ENCODE measurements at places on chromosomes 1 and 21. TPM values are rescaled to one million over a fixed set of nuclear protein-coding genes. Genes with fewer than 3 reads are reported as not detected.

Gene LAMC1
- 100 TPM for total RNA-seq

Gene HENMT1
- total RNA-seq = 1.1 TPM

Gene OR2L13
- not detected for total RNA-seq

Gene PRDM16
- total RNA-seq = 12.8 TPM

Gene ERICH3
- not detected for total RNA-seq

Gene AMPD2
- total RNA-seq = 11.9 TPM

Gene TCHHL1
- not detected for total RNA-seq

Gene ANKRD34A
- total RNA-seq = 0.62 TPM

Gene LMX1A
- 0.14 TPM for total RNA-seq

Gene LCE1B
- total RNA-seq = not detected

Gene CD244
- total RNA-seq = 0.70 TPM

Gene NTNG1
- 0.38 TPM for total RNA-seq

Gene AK4
- 153 TPM for total RNA-seq

Gene LCE2C
- total RNA-seq = not detected

Gene LENEP
- total RNA-seq = not detected

Gene UBASH3A
- not detected for total RNA-seq

Gene HRNR
- total RNA-seq = not detected

Gene AADACL3
- not detected for total RNA-seq

Gene CFAP74
- total RNA-seq = not detected

Gene ECM1
- 24.1 TPM for total RNA-seq

Gene ADAM30
- not detected for total RNA-seq

Gene SYTL1
- 0.78 TPM for total RNA-seq

Gene TTC13
- total RNA-seq = 6.7 TPM

Gene DCST2
- total RNA-seq = 0.35 TPM

Gene ABCD3
- 69.0 TPM for total RNA-seq

Gene CFAP107
- not detected for total RNA-seq

Gene MANEAL
- total RNA-seq = 1.2 TPM

Gene TESK2
- 1.5 TPM for total RNA-seq

Gene EPHA2
- total RNA-seq = 7.3 TPM

Gene OPTC
- not detected for total RNA-seq

Gene UTP25
- total RNA-seq = 2.6 TPM

Gene C1orf141
- not detected for total RNA-seq

Gene KIFAP3
- total RNA-seq = 31.0 TPM

Gene NTMT2
- total RNA-seq = 5.3 TPM

Gene OR10J1
- total RNA-seq = not detected
